Activated T-cell treated with anti-CD3 and anti-CD28 coated beads for 4 hours (primary cell): ENCODE measurements at places on chromosomes 16 and 17.

- no peak for DNase-seq
These were observed 7.9 kb downstream of the USP7 start for GRCh38 chr16:8955828-8956227.

GRCh38 chr17:75486951-75487350 lies 28.4 kb downstream of the CASKIN2 start:
- no peak for DNase-seq

- no peak for DNase-seq
These were observed 34.5 kb downstream of the TOX3 start for GRCh38 chr16:52512297-52512987.

DNA sequence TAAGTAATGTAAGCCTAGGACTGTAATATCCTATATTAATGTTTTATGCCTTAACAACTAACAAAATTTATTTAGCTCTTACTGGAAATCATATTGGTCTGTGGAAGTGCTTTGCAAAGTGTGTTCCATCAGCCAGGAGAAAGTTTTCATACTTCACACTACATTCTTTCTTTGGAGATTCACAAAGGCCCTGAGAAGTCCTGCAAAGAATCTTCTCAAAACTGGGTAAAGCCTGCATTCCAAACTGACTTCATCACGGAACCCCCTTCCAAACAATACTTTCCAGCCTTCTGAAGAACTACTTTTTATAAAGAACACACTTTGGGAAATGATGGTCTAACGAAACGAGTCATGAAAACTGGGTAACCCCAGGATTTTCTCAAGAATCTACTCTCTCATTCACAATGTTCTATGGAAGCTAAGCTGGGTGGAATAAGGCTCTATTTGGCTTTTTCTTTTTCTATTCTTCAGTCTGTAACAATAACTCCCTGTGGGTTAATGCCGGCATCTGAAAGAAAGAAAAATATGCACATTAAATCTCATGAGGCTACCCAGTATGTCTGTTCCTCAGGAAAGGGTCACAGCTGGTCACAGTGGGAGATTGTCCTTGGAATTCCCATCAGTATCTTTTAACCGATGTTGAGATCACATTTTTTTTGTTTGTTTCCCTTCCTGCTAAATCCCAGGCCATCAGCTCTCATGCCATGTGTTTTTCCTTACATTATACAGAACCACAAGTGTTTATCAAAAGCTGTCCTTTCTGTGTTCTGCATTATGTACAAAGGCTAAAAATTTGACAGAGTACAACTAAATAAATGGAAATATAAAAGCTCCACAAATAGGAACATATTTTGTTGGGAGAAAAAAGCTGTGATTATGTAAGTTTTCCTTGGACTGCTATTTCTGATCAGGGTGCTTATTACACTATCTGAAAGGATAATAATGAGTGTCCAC lies 12.8 kb upstream of the AKAP1 start:
- no peak for DNase-seq

GRCh38 chr17:68847711-68848110 lies 107.5 kb downstream of the ABCA8 start:
- DNase-seq = no peak

- DNase-seq = no peak
These were observed 94.6 kb upstream of the GSE1 start for GRCh38 chr16:85518398-85519049.

- DNase-seq = no peak
These were observed 54.8 kb downstream of the RPH3AL start for GRCh38 chr17:297758-298157.

GRCh38 chr16:912322-912683 lies 58.5 kb downstream of the LMF1 start:
- DNase-seq = no peak
